T-cell (primary cell): ENCODE measurements at places on chromosomes 1 and 21.

DNA sequence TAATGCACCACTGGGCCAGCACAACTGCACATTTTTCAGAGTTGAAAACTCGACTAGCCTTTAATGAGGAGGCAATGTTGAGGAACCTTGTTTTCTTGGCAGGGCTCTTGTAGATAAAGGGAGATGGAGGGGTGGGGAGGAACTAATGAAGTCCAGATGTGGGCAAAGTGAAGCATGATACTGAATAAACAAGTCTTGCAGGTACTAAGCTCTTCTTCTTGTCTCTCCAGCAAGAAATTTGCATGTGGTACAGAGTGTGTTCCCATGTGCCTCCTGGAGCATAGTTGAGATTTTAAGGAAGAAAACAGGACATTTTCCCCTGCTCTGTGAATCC lies 47.0 kb downstream of the PLPP3 start:
- DNase-seq, result no peak

- DNase-seq, result peak; percentile 88
These were observed at the start of gene RCOR3 for GRCh38 chr1:211258756-211259637. Gene RCOR3, plus strand, starts transcription at chr1:211259366. Its CDS starts 195 bp downstream, at chr1:211259561.

- DNase-seq, result no peak
These were observed 52.8 kb downstream of the LBR start for GRCh38 chr1:225374996-225375395.

- no peak for DNase-seq
These were observed 413.1 kb downstream of the PTPRU start for GRCh38 chr1:29649189-29650040.

- DNase-seq, result no peak
These were observed 67.6 kb downstream of the RGS13 start for GRCh38 chr1:192703283-192704206.

- DNase-seq, result no peak
These were observed 130.7 kb downstream of the GIPC2 start for GRCh38 chr1:78176448-78176847.

GRCh38 chr1:245621589-245621988 lies 466.8 kb downstream of the KIF26B start:
- no peak for DNase-seq

- DNase-seq, result no peak
These were observed 1217.8 kb upstream of the ADGRL2 start for GRCh38 chr1:80582980-80583379.

- DNase-seq, result no peak
These were observed 35.5 kb upstream of the ATP6V1G3 start for GRCh38 chr1:198575798-198576641.

- no peak for DNase-seq
These were observed 114.8 kb upstream of the DPYD start for GRCh38 chr1:98035602-98036002.

- DNase-seq, result no peak
These were observed 82.8 kb downstream of the PRKAB2 start for GRCh38 chr1:147089457-147089856.
